ENCODE measurements at places on chromosomes 16 and 17.

GRCh38 chr17:80000981-80001775 is 34.5 kb downstream of the TBC1D16 start:
- DNase-seq: no peak

DNA sequence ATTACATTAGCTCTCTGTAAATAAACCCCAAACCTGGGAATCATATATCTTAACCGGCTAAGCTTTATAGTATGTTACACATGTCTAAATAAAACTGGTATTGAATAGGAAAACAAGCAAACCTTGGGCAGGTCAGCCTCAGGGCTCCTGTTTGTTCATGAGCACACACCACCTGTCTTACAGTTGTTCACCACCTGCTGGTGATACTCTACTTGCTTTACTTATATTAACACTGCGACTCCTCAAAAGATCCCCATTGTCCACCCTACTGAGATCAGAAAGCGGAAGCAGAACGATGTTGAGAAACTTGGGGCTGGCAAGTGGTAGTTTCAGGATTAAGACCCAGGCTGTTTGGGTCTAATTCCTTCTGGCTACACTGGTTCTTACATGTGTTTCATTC is 16.4 kb downstream of the CDH13 start:
- no peak for DNase-seq

- DNase-seq: no peak
Observed at GRCh38 chr17:17833658-17834357, 3.0 kb downstream of the SREBF1 start.

DNA sequence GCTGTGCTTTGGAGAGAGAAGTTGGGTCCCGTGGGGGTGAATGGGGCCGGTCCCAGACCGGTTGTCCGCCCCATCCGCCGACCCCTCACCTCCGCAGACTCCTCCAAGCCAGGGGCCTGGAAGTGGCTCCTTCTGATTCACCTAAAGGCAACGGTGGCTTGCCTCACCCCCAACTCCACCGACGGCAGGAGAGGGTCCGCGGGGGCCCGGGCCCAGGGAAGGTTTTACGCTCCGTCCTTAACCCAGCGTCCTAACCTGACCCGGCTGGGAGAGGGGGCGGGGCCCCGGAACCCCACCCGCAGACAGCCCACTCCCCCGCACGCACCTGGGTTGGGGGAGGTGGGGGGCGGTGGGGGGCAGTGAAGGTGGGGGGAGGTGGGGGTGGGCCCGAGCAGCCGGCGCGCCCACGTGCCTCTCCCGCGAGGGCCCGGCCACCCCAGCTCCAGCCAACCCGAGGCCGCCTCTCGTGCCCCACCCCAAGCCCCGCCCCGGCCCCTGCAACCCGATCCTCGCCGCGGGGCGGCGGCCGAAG is 12.7 kb upstream of the CD300A start:
- DNase-seq: peak; percentile 67

GRCh38 chr17:4690745-4691144 is 13.2 kb downstream of the PELP1 start:
- DNase-seq: no peak
